ENCODE measurements at places on chromosomes 11 and 22.

- no peak for DNase-seq
Measured at GRCh38 chr11:35336726-35337125, 82.6 kb downstream of the SLC1A2 start.

- DNase-seq, result no peak
Measured at GRCh38 chr11:10382518-10382917, 72.5 kb upstream of the AMPD3 start.

- no peak for DNase-seq
Measured at GRCh38 chr22:23223569-23224317, 43.4 kb downstream of the BCR start.

DNA sequence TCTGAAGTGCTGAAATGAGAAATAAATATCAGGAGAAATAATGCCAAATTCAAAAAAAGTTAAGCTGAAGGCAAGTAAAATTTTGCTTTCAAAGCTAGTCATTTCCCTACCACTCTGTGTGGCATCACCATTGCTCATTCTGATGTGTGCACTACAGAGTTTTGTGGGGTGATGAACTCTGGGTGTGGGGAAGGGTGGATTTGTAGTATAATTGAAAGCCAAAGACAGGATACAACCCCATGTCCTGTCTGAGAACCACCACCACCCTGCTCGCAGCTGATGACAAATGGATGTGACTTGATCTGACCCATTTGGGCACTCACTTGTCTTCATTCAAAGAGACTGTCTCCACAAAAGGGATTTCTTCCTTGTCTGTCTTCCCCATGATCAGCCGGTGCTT lies 19.3 kb upstream of the TMEM9B start:
- no peak for DNase-seq

- no peak for DNase-seq
Measured at GRCh38 chr11:9057888-9058287, 33.5 kb downstream of the SCUBE2 start.

GRCh38 chr22:23204541-23205157 lies 24.3 kb downstream of the BCR start:
- DNase-seq, result no peak

- DNase-seq, result no peak
Measured at GRCh38 chr22:42863349-42863961, 6.4 kb upstream of the ARFGAP3 start.

DNA sequence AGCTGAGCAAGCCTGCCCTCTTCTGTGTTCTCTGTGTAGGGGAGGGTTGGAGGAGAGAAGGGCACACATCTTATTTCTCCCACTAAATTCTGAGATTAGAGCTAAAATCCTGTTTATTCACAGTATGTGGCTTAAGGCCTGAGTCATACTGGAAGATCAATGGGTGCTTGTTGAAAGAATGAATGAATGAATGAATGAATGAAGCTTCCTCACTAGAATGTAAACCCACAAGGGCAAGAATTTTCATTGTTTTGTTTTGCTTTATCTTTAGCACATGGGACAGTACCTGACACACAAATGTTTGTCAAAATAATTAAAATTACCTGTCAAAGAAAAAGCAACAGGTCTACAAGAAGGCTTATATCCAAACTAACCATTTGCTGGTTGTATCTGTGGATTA lies 50.6 kb upstream of the PAK1 start:
- DNase-seq, result no peak

DNA sequence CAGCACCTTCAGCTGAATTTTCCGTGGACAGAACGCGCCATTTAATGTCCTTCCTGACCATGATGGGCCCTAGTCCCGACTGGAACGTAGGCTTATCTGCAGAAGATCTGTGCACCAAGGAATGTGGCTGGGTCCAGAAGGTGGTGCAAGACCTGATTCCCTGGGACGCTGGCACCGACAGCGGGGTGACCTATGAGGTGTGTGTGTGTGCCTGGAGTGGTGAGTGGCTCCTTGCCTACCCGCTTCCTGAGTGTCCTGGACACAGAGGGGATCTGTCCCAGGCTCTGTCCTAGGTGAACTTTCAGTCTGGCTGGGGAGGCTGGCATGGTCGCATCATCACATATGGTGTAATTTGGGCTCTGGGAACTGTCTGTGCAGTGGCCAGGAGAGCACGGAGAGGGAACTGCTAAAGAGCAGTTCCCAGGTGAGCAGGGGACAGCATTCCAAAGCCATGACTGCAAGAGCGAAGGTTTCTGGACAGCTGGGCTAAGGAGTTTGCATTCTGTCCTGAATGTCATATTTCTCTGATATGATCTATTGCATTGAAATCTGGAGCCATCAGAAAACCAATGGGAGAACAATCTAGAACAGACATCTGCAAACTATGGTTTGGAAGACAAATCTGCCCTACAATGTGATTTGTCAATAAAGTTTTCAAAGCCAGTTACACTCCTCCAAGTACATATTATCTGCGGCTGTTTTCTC lies 104.3 kb downstream of the RRAS2 start:
- DNase-seq, result no peak

DNA sequence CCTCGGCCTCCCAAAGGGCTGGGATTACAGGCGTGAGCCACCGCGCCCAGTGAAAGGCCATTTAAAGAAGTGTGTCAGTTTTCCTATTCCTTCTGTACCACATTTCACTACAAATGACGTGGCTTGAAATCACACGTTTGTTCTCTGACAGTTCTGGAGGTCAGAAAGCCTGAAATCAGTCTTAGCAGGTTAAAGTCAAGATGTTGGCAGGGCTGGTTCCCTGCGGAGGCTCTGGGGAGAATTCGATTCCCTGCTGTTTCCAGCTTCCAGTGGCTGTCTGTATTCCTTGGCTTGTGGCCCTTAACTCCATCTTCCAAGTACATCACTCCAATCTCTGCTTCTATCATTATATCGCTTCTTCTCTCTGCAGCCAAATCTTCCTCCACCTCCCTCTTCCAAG lies 383.2 kb downstream of the LARGE1 start:
- no peak for DNase-seq

- DNase-seq, result no peak
Measured at GRCh38 chr11:104907521-104908185, 9.4 kb upstream of the CASP12 start.

- DNase-seq, result no peak
Measured at GRCh38 chr11:108324587-108324986, 101.7 kb downstream of the ATM start.

- no peak for DNase-seq
Measured at GRCh38 chr11:125175896-125176575, 11.5 kb downstream of the PKNOX2 start.

GRCh38 chr11:113199866-113200265 lies 114.5 kb upstream of the TTC12 start:
- DNase-seq, result no peak

DNA sequence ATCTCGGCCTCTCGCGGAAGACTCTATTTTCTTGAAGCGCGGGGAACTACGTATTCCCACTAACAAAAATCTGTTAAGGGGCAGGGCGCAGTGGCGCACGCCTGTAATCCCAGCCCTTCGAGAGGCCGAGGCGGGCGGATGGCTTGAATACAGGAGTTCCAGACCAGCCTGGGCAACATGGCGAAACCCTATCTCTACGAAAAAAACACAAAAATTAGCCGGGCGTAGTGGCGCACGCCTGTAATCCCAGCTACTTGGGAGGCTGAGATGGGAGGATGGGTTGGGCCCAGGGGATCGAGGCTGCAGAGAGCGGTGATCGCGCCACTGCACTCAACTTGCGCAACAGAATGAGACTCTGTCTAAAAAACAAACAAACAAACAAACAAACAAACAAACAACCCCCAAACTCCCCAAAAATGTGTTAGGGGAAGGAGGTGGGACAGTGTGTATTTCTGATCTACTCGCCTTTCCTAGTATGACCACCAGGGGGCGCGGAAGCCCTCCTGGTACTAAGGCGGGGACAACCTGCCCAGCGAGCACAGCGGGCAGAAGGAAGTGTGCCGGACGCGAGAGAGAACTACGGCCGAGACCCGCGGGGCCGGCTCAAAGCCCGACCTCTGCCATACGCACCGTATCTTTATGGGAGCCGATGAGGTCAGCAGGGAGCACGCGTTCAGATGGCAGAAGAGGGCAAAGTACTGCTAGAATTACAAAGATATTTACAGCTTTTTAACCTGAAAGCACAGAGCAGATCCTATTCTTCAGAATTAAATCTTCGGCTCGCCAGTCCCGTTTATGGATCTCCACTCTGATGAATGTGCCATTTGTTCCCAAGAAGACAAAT lies 1.3 kb upstream of the STX3 start:
- peak; percentile 85 for DNase-seq

DNA sequence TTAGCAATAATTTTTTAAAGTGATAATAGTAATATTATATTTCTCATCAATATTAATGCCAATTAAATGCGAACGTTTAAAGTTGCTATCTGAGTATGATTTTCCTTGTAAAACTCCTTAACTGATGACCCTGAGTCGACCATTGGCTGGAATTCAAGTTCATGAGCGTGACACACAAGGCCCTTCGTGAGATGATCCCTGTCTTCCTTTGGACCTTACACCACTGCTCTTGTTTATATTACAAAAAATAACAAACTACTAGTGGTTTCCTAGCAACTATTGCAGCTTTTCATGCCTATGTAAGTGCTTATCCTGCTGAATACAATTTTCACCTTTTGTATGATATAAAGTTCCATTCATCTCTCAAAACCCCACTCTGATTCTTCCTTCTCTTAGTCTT lies 752.9 kb downstream of the CNTN5 start:
- DNase-seq, result no peak

DNA sequence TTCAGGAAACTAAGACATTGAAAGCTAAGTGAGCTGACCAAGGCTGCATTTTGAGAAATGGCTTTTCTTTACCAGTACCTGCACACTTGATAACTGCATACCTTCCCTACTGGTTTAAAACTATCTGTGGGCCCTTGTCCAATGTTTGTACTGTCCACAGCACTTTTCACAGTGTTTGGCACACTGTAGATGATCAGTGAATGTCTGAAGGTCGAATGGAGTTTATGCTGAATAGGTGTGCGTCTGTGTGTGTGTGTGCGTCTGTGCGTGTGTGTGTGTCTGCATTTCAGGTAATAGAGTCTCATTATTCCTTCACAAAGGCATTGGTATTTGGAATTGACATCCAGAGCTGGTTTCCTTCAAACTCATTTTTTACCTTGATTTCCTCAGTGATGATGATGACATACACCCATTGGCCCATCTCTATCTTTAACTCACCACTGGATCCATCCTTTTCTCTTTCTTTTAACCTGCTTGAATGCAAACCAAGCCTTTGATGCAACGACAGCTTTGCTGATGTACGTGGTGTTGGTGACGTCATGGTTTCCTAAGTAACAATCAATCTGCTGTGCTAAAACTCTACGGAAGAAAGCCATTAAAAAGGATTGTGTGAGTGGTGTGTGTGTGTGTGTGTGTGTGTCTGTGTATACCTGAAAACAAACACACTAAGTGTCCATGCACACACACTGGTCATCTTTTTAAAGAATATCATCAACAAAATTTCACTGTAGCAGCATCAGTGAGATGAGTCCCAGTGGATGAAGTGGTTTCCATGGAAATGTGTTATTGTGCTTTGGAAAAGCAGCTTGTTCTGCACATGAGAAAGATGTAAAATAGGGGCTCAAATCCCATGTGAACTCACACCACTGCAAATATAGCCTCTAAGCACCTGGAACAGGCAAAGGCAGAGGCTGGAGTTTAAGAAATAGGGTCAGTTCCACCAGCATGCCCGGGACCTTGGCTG lies 490.2 kb upstream of the B3GAT1 start:
- DNase-seq, result no peak

- no peak for DNase-seq
Measured at GRCh38 chr22:40727070-40727963, 48.0 kb downstream of the MCHR1 start.

DNA sequence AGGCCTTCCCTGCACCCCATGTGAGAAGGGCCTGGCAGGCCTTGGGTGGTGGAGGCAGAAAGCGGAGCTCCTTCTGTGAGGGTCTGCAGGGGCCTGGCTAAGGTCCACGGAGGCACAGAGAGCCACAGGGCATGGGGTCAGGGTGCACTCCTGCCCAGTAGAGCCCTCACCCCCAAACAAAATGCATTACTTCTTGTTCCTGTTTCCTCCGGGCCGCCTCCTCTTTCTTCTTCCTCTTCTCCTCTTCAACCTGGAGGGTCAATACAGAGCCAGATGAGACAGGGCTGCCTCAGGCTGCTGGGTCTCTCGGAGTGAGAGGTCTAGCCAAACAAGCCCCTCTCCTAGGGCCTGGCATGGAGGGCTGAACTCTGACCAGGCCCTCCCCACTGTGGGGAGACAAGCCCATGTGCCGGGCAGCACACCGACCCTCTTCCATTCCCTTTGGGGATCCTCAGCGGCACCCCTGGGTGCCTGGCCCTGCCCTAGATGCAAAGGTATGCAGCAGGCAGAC lies 10.3 kb upstream of the NAP1L4 start:
- DNase-seq, result no peak

DNA sequence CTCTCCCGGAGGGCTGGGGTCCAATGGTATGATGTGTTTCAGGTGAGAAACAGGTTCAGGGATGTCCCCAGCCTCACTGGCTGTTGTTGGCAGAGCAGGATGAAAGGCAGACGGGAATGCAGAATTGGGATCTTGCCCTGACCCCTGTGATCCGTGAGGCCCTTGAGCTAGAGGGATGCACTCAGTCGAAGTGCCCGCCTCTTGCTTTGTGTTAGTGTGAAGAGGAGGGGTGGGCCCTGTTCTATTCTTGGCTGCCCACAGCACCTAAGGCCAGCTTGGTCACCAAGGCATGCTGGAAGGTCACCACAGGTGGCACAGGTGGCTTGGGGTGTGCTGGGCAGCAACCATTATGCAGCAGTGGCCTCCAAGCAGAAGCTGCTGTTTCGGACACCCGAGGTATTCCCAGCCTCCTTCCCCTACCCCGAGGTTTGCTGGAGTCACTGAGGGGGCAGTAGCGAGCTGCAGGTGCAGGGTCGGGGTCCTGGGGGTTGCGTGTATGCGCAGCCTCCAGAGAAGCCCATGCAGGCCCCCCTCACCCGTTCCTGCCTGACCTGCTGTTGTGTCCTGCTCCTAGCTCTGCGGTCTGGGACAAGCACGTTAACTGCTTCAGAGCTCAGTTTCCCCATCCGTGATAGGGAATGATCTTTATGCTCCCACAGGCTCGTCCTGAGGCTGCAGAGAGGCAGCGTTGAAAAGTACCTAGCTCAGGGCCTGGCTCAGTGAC lies 13.0 kb downstream of the LRP5 start:
- DNase-seq, result no peak

DNA sequence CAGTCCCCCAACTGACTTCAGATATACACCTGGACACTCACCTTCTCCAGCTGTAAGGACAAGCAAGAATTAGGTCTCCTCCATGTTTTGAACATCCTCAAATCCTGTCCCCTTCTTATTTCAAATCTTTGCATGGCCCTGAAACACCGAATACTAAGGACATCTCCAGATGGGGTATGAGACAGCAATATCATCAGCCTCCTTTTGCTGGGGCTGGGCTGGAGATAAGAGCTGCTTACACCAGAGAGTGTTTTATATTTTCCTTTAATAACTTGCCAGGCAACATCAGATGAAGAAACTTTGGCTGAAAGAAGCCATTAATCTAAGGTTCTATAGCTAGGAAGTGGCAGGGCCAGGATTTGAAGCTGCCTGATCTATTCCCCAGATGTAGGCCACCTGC lies 21.6 kb downstream of the TUG1 start:
- DNase-seq, result no peak

- no peak for DNase-seq
Measured at GRCh38 chr11:40129266-40129665, 1330.2 kb downstream of the LRRC4C start.

GRCh38 chr11:14021738-14022137 lies 59.2 kb downstream of the SPON1 start:
- DNase-seq, result no peak
